Astrocyte of the cerebellum (primary cell): ENCODE measurements at places on chromosomes 6 and 20.

DNA sequence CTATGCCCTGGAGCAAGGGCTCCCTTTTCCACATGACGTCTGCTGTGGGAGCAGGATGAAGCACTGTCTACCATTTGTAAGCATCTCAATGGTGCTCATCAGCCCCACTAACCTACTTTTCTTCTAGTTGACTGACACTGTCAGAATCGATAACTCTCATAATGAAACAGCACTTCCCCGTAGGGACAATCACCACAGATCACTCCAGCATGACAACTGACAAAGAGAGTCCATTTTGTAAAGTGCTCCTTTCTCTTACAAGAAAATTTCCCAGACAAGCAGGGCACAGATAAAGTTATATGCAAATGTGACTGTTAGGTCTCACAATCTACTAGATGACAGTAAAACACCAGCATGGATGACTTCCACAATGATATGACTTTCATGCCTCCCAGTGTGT lies 46.4 kb downstream of the HEBP2 start:
- DNase-seq: no peak

DNA sequence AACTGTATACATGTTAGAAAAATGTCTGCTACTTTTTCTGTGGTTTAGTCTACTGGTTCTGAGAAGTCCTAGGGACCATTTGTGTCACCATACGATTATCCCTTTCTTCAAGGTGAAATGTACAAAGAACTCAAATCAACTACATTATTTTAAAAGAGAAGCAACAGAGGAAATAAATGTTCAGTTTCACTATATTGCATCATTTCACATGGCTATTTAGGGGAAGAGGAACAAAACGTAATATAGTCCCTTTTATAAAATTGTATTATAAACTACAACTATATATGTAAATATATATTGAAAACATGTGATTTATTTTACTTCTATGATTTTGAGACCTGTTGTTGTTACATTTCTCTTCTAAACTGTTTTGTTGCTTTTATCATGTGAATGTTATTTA lies 1308.0 kb downstream of the EPHA7 start:
- no peak for DNase-seq

DNA sequence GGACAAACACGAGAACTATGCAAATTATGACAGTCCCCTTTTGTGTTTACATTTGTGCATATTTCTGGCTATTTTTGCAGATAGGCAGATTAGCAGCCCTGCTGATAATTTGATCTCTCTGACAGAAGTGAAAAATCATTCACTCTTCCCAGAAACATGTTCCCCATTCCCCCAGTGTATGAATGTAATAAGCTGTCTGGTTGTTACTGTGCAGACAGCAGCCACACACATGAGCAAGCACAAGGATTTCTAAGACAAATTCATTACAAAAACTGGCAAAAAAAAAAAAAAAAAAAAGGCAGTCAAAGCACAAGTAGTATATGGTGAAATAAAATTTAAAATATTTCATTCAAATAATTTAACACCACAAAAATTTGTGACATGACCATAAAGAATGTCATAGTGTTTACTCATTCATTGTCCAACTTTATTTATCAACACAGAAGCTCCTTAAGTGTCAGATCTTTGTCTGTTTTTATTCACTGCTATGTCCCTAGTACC lies 95.5 kb upstream of the VGLL2 start:
- no peak for DNase-seq

DNA sequence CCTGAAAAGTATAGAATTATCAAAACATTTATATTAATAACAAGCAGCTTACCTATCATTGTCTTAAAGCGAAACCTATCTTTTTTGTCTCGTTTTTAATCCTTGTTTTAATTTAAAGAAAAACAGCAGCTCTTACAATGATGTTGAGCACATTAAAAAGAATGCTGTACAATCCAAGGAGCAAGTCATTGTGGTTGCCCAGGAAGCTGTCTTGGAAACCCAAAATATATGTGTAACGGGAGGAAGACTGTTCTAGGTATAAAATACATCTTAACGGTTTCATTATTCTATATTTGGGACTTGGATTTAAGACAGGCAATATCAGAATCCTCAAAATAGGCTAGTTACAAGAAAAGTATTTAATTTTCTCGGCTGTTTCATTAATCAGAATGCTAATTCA lies 21.7 kb downstream of the ZNF133 start:
- DNase-seq: no peak

DNA sequence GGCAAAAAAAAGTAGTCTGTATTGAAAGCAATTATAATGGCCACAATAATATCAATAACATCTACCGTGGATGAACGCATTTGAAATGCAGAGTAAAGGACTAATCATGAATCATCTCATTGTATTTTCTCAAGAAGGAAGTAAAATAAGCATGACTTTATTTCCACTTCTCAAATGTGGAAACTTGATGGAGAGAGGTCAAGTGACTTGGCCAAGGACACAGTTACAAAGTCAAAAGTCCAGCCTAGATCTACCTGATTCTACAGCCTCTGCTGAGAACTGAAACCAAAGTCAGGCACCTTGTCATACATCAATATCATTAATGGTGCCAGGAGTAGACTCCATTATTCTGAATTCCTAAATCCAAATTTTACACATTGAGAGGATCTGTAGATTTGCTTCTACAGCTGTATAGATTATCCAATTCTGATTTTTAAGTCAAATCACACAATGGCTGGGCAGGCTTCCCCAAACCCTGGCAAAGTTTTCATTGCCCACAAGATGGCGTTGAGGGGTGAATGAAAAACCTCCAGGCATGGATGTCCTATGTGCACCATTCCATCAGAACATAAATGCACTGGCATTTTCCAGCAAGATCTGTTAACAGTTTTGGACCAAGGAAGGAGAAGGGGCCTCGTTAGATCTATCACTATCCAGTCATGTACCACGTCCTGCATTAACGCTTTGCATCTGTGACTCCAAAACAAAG lies 423.1 kb downstream of the MAFB start:
- DNase-seq: no peak
